Left hindlimb (tissue), 1 donor: ENCODE measurements at places on chromosomes 6 and 20.

DNA sequence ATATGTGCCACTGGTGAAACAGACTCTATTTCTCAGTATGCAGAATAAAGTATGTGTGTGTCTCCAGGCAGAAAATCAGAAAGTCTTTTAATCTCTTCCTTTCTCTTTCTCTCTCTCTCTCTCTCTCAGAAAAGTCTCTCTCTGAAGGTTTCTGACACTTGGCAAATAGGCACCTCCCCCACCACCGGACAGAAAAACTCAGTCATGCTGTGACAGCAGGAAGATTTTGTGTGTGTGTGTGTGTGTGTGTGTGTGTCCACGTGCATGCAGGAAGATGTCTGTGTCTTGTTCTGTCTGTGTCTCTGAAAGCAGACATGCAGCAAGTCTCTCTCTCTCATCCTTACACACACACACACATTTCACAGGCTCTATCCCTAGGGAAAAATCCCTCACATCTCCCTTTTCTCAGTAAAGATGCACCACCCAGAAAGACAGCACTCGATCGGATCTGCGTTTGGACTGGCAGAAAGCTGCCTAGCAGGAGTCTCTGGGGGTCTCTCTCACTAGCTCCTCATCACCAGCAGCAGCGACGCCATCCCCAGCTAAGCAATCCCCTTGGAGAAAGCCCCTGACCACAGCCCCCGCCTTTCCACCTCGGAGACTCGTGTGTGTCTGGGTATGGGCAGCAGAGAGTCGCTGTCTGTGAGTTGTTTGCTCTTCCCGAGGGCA is 98.3 kb downstream of the EDN3 start:
- DNase-seq: no peak

DNA sequence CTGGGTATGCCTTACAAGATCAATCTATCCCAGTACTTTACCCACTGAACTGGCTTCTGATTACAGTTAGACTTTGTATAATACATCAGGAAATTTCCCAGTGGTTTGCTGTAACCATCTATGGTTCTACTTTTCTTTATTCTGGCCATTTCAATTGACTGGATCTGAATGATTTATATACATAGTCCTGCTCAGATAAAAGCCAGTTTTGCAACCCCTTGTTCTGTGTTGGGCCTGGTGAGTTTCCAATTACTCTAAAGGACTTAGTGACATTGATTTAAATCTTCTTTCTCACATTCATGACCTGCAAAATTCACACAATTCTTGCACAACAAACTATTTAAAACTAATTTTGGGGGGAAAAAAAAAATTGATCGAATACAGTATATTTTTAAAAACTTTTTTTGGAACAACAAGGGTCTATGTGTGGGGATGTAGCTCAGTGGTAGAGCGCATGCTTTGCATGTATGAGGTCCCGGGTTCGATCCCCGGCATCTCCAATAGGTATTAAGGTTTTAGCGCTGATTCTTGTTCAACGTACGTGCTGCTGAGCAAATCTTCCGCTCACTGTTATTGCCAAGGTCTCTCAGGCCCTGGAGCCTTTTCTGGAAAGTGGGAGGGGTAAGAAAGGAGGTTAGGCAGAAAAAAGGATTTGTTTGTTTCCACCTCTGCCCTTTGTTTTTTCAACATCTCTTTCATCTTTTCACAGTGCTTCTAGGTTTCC is 117.5 kb downstream of the GPX5 start:
- peak; percentile 47 for DNase-seq

GRCh38 chr6:70901324-70901723 is 55.5 kb downstream of the B3GAT2 start:
- DNase-seq: no peak

DNA sequence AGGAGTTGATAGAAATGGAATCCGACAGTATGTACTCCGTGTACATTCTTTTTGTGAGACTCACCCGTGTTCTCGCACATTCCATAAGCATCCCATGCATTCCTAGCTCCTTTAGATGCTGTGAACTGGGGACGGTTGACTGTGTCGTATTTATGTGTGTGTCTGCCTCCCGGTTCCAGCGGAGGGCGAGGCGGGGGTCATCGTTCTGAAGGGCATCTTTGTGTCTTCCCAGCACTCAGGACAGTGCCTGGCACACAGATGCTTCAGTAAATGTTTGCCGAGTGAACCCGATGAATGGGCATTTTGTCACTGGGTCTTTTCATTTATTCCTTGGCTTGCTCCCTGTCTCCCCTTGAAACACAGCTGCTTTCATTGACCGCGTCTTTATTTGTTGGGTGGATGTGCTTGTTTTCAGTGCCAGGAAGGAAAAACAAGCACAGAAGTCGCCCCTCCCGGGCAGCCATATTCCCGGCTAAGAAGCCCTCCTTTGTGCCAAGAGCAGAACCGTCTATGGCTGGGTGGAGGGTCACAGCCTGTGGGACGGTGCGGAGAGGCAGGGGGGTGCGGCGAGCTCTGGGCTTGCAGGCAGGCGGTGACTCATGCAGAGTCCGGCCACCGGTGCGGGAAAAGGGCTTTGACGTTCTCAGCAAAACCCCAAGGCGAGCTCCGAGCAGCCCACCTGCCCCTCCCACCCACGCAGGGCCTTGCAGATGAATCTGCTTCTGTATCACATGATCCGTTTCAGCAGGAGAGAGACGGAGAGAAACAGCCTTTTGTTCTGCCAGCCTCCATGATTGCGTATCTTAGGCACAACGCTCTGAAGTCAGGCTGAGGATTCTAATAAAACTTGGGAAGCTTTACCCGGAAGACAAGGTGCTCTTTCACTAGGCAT is 11.2 kb upstream of the PSMG4 start:
- peak; percentile 86 for DNase-seq

- no peak for DNase-seq
Observed at GRCh38 chr6:152499931-152500330, 137.2 kb downstream of the SYNE1 start.

- no peak for DNase-seq
Observed at GRCh38 chr20:19284400-19285178, 72.1 kb downstream of the SLC24A3 start.

- DNase-seq: no peak
Observed at GRCh38 chr20:18166241-18166881, 28.7 kb downstream of the KAT14 start.

DNA sequence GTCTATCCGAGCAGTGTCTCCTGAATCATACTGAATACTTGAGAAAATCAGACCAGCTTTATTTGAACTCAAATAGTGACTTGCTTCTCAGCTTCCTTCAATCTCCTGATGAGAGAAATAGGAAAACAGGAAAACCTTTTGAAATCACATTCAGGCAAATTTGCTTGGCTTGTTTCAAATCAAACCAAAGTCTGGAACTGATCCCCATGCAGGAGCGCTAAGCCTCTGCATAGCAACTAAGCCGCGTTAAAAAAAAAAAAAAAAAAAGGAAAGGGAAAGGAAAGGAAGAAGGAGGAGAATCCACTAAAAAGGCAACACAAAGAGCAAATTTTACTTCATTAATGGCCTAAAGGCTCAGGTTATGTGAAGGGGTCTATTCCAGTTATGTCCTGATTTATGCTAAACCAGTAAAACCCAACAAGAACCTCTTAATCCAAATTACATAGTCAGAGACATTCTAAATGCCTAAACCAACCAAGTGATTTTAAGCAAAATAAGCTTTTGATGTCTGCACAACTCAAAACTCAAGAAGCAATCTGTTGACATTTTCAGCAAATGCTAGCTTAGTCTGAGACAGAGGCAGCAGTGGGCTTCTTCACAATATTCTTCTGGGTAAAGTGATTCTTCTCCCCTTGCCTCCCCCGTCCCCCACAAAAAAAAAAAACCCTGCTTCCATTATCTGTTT is 112.5 kb downstream of the SOBP start:
- DNase-seq: no peak

DNA sequence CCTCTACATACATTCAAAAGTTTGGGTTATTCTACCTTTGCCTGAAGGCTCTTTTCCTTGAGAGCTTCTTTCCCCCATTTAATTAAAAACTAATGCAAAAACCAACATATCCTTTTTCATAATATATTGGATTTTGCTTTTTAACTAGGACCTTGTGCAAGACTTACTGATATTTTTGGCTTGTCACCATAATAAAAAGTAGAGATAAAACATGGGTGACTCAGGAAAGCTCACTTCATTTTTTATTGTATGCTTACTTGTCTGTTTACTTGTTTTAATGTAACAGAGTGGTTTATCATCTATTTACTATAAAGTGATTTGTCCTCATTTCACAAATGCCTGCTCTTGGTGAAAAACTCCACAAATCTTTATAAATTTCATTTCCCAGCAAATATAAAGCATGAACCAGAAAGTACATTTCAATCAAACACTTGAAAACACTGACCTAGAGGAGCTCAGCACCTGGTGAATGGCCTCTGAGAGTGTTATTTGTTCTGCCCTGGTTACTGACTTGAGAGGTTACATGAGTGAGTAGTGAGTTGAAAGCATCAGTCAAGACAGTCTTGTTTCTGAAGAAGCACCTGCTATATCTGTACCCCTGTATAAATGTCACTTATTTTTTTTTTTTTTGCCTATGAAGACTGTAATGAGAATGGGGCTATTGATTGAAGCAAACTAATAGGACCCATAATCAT is 20.8 kb downstream of the ADGRG6 start:
- DNase-seq: no peak

DNA sequence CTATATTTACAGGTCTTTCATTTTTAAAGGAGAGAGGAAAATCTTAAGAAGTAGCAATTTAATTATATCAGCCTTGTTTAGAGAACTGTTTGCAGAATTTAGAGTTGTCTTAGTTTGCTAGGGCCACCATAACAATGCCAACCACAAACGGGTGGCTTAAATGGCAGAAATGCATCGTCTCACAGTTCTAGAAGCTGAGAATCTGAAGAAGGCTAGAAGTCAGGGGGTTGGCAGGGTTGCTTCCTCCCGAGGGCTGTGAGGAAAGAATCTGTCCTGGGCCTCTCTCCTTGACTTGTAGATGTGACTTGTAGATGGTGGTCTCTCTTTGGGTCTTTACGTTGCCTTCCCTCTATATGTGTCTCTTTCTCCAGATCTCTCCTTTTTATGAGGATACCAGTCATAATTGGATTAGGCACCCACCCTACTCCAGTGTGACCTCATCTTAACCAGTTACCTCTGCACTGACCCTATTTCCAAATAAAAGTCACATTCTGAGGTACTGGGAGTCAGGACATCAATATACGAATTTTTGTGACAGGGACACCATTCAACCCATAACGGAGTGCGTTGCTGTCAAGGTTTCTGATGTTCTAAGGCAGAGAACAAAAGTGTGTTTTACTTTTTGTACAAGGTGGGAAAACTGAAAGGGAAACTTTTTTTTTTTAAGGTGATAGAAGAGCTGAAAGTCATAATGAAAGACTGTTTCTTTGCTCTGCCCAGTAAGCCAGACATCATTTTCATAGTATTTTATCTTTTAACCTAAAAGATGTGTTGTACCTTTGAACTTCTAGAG is 84.4 kb downstream of the SAMD3 start:
- no peak for DNase-seq

DNA sequence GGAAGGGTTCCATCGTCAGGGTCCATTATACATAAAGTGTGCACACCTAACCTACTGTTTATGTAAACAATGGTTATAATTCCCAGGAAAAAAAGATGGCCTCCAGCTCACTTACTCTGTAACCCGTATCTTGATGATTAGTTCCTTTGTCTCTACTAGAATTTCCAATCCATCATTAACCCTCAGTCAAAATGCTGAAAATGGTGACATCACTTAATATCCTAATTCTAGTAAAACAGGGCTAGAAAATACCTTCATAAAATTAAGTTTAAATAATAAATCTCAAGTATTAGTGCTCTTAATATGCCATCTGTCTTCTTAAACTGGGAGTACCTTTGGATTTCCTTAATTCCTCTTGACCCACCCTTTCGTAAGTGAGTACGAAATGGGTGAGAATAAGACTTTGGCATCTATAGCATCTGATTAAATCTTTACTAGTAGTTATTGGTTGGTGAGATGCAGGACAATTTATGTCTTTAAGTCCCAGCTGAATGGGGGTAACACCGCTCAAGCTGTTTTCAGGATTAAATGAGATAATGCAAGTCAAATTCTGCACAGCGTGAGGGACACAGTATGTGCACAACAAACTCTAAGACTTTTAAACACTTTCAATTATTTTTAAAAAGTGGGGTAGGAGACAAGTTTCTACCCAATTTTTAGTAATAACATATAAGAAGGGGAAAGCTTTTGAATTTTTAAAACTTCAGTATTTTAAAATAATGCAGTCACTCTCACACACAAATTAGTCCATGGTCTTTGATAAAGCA is 1.6 kb downstream of the HMGN3 start:
- DNase-seq: no peak

DNA sequence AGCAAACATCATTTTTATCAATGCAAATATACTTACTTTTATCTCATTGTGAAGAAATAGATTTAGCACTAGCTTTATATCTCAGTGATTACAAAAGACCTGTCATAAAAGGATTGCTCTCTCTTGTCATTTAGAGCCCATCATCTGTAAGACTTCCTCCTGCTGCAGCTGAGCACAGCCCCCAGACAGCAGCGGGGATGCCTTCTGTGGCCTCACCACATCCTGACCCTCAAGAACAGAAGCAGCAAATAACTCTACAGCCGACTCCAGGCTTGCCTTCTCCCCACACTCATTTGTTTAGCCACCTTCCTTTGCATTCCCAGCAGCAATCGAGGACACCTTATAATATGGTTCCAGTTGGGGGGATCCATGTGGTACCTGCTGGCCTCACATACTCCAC is 127.0 kb upstream of the EDN1 start:
- no peak for DNase-seq

GRCh38 chr6:168078943-168079405 is at the start of gene FRMD1:
Gene FRMD1 (minus strand): TSS chr6:168079212. CDS start chr6:168079094, 118 bp downstream.
- no peak for DNase-seq

DNA sequence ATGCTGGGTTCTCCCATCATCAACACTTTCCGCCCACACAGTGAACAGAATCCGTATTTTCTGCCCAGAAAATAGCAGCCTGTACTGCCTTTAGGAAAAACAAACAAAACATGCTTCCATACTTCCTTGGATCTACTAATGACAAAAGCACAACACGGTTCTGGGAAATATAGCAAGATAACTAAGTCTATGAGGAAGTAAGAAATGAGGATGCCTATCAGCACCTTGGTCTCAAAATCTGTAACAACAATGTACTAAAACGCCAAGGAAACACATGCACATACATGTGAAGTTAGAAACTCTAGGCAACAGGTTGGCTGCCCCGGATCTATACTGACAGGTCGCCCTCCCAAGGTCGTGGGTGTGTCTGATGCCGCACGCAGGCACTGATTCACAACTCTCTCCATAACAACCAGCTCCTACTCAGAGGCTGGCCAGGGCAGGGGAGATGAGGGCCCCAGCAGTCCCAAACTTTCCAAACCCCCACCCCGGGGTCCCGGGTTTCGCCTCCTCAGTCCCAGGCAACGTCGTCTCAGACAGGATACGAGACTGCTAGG is 710 bp downstream of the BTBD9 start:
- no peak for DNase-seq

- DNase-seq: no peak
Observed at GRCh38 chr6:47302043-47302442, 7.7 kb downstream of the TNFRSF21 start.

GRCh38 chr6:151034825-151035781 is 169.6 kb downstream of the MTHFD1L start:
- no peak for DNase-seq

DNA sequence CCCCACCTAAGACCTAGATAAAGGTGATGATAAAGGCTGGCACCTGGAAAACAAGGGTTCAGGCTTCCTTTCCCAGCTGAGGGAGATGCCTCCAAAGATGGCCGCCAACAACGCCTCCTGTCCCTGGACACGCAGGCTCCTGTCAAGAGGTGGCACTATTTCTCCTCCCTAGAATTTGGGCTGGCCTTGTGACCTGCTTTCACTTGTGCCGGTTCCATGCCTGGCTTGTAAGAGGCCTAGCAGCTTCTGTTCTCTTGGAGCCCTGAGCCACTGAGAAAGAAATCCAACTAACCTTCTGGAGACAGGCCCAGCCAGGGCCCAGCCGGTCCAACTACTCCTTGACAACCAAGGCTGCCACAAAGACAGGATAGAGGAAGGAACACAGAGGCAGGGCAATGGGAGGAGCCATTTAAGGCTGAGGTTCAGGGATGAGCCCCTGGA is 60.2 kb upstream of the RALY start:
- DNase-seq: peak; percentile 57
